D341Med (cell line): ENCODE measurements at places on chromosomes 5 and 9.

GRCh38 chr9:107644733-107645463 lies 155.3 kb upstream of the KLF4 start:
- no peak for DNase-seq

DNA sequence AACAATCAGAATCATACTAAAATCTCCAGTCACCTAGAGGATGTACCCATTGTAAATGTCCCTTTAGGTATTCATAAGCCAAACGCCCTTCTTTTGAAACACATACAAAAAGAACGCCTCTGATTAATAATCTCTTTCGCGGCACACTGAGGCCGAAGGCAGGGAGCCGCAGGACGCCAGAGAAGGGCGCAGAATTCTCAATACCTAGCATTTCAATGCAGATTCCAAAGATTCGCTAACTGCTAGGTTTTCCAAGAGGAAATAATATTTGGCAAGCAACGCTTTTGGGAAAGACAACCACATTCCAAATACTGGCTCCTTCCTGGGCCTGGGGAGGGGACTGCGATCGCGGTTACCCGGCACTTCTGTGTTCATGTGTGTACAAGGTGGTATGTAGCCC lies 203.3 kb downstream of the MEF2C start:
- no peak for DNase-seq

GRCh38 chr5:10471677-10472076 lies 30.0 kb downstream of the ROPN1L start:
- no peak for DNase-seq

DNA sequence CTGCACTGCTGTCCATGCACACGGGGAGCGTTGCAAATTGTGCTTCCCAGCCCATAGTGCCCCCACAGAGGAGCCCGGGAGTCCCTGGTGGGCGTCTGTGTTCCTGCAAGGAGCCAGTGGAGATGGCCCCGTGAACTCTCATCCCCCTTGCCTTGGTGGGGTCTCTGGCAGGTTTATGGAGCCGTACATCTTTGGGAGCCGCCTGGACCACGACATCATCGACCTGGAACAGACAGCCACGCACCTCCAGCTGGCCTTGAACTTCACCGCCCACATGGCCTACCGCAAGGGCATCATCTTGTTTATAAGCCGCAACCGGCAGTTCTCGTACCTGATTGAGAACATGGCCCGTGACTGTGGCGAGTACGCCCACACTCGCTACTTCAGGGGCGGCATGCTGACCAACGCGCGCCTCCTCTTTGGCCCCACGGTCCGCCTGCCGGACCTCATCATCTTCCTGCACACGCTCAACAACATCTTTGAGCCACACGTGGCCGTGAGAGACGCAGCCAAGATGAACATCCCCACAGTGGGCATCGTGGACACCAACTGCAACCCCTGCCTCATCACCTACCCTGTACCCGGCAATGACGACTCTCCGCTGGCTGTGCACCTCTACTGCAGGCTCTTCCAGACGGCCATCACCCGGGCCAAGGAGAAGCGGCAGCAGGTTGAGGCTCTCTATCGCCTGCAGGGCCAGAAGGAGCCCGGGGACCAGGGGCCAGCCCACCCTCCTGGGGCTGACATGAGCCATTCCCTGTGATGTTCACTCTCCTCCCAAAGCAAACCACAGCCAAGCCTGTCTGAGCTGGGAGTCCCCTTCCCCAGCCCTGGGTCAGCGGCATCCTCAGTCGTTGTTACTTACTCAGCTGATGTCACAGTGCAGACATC lies 3.1 kb downstream of the MRPS2 start:
- no peak for DNase-seq
